ENCODE measurements at places on chromosomes 6 and 20.

- DNase-seq = peak; percentile 42
Measured at GRCh38 chr6:90284236-90285041, 12.2 kb downstream of the BACH2 start.

DNA sequence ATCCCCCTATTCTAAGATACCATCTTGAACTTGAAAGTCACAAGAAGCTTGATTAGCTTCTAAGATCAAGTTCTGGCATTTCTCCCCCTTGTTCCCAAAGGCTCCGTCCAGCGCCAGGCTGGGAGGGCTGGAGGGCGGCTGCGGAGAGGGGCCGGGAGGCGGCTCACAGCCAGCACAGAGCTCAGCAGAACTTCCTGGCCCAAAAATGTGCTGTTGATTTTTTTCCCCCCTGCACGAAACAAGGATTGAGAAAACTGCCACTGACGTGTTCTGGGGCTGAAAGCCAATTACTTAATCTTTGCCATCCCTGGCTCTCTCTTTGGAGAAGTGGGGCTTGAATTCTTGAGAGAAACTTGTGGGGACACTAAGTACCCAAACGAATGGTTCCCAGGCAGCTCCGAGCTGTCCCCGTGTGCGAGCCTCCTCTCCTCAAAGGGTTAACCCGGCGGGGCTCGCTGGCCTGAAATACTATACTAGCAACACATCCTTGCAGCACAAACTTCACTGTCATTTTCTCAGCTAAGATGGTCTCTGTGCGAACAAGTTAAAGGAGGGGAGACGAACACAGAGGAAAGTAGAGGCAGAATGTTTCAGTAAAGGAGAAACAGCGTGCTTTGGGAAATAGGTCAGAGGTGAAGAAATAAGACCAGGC is 452 bp downstream of the TRAF3IP2 start:
- DNase-seq = no peak

DNA sequence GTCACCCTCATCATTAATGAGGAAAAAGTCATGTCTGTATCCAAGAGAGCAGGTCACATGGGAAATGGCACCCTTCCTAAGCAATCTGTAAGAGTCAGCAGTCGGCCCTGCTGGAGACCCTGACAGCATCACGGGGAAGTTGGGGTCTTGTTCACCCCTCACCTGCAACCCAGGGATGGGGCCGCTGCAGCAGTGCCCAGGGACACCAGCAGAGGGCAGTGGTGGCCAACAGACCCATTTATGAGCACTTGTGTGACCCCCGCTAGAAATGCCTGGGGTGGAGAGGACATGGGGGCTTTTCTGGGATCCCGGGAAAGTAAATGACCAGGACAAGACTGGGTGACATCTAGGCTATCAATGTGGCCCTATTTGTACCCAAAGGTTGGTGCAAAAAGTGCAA is 35.9 kb downstream of the ANKRD60 start:
- DNase-seq = peak; percentile 19

- DNase-seq = no peak
Measured at GRCh38 chr6:15280028-15280427, 34.2 kb downstream of the JARID2 start.

DNA sequence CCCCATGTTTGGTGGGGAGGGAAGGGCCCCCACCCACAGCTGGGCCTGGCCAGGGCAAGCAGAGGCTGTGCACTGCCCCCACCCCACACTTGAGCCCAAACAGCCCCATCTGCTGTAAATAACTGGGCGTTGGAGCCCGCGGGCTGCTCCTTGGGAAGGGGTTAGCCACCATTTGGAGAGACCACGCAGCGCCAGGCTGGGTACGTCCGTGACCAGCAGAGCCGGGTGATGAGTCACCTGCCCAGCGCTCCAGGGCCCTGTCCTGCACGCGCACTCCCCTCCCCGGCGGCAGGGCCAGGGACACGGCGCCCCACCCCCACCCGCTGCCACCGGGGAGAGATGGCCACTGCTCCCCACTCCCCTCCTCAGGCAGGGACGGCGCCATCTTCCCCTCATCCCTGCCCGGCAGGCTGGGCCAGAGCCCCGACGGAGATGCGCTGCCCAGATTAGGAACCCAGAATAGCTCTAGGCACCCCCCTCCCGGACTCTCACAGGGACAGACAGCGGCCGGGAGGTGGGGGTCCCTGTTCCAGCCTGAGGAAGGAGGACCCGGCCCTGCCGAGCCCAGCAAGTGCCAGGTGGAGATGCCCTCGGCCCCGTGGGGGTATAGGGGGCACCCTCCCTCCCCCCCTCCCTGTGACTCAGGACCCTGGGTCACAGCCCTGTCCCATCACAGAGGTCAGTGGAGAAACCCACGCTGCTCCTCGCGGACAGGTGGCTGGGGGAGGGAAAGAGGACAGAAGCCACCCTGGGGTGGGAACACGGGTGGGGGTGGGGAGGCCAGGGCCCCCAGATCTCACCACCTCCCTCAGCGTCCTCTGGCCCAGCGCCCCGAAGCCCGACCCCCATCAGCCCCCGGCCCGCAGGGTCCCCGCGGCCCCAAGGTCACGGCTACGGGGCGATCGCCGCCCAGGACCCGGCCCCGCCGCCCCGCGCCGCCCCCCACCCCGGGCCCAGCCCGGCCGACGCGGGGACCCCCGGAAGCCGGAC is 642 bp downstream of the EEF1A2 start:
- no peak for DNase-seq

DNA sequence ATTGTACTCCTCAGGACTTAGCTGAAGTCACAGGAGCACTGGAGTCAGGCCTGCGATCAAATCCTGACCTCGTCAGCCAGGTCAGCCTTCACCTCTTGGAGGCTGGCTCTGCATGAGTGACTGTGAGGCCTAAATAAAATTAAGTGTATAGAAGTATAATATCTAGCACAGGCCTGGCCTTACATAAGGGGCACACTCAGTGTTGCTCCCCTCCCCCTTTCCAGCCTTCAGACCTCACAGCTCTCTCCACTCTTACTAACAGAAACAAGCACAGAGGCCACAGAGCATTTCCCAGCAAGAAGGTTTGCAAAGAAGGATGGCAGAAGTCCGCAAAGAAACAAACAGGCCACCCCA is 84.8 kb downstream of the TRERF1 start:
- DNase-seq = no peak
